ENCODE measurements at places on chromosomes 1 and 21.

- H3K4me1 ChIP-seq: peaks cover 97% of the 10 kb centered on the region
- H3K27me3 ChIP-seq: no peaks in the 10 kb centered on the region
- H3K4me3 ChIP-seq: peak overlapping the region; percentile 99
- peaks cover 9% of the 10 kb centered on the region for H3K36me3 ChIP-seq
- no peak for DNase-seq
- peak overlapping the region; percentile 99 for H3K27ac ChIP-seq
These were observed 63.2 kb downstream of the ITPKB start for GRCh38 chr1:226675715-226676357.

DNA sequence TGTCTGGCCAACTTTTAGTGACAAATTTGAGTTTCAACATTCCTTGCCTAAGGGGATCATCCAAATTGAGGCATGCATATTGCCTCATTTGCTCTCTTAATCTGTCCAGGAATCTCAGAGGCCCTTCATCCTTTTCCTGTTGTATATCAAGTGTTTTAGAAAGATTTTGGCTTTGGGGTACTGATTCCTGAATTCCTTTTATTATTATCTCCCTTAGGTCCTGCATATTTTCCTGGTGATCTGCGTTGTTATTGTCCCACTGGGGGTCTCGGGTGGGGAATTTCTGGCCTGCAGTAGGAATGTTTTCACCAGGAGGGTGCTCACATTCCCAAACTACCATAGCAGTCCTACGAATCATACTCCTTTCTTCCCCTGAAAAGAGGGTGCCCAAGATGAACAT, 4.4 kb upstream of the AADACL3 start:
- H3K4me3 ChIP-seq: no peak overlapping the region
- no peak for DNase-seq
- no peaks in the 10 kb centered on the region for H3K4me1 ChIP-seq
- peaks cover 35% of the 10 kb centered on the region for H3K27me3 ChIP-seq

DNA sequence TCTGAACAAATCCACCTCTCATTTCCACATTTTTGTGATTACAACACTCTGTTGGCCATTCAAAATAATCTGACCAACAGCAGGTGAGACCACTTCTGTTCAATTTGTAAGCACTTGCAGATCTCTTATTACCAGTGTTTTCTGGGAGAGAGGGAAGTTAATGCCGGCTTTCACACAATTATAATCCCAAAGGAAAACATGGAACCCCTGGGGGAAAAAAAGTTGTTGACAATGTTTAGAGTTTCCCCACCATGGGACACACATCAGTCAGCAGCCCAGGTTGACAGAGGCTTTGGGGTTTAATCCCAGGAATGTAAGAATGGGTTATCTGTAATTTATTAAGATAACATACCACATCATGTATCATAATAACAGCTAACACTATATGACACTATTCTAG, 68.4 kb upstream of the TNFSF4 start:
- H3K4me3 ChIP-seq: no peak overlapping the region
- no peaks in the 10 kb centered on the region for H3K27me3 ChIP-seq
- no peaks in the 10 kb centered on the region for H3K36me3 ChIP-seq
- DNase-seq: no peak
- no peak overlapping the region for H3K27ac ChIP-seq

GRCh38 chr1:210244746-210245367, 12.3 kb downstream of the SERTAD4 start:
- H3K36me3 ChIP-seq: no peaks in the 10 kb centered on the region
- H3K27ac ChIP-seq: no peak overlapping the region
- H3K4me3 ChIP-seq: no peak overlapping the region
- H3K27me3 ChIP-seq: peaks cover 57% of the 10 kb centered on the region

- H3K27ac ChIP-seq: peak overlapping the region; percentile 59
- H3K36me3 ChIP-seq: peaks cover 8% of the 10 kb centered on the region
- no peak overlapping the region for H3K4me3 ChIP-seq
- peaks cover 33% of the 10 kb centered on the region for H3K27me3 ChIP-seq
- DNase-seq: no peak
These were observed 94.7 kb upstream of the ERRFI1 start for GRCh38 chr1:8120693-8121260.

- no peaks in the 10 kb centered on the region for H3K27me3 ChIP-seq
- H3K36me3 ChIP-seq: peaks cover 4% of the 10 kb centered on the region
- no peak overlapping the region for H3K4me3 ChIP-seq
- DNase-seq: no peak
These were observed 54.0 kb upstream of the S1PR1 start for GRCh38 chr1:101182627-101183387.

DNA sequence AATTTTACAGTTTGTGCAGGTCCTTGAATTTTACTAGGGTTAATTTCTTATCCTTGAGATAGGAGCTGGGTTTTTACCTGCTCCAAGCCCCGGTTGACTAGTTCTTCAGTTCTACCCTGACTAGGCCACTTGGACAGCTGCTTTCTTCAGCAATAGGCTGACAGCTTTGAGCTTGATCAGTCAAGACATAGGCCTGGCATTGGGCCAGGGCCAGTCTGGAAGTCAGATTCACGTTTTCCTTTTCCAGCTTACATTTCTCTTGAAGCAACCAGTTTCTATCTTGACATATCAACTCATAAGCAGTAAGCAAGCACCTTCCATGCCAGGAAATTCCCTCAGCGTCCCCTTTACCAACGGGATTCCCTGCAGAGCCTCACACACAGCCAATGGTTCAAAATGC, 63.7 kb upstream of the AJAP1 start:
- H3K4me1 ChIP-seq: no peaks in the 10 kb centered on the region
- no peaks in the 10 kb centered on the region for H3K36me3 ChIP-seq
- H3K27me3 ChIP-seq: peaks cover 16% of the 10 kb centered on the region

GRCh38 chr1:222043444-222044292, 301.8 kb upstream of the DUSP10 start:
- DNase-seq: no peak
- H3K36me3 ChIP-seq: no peaks in the 10 kb centered on the region

DNA sequence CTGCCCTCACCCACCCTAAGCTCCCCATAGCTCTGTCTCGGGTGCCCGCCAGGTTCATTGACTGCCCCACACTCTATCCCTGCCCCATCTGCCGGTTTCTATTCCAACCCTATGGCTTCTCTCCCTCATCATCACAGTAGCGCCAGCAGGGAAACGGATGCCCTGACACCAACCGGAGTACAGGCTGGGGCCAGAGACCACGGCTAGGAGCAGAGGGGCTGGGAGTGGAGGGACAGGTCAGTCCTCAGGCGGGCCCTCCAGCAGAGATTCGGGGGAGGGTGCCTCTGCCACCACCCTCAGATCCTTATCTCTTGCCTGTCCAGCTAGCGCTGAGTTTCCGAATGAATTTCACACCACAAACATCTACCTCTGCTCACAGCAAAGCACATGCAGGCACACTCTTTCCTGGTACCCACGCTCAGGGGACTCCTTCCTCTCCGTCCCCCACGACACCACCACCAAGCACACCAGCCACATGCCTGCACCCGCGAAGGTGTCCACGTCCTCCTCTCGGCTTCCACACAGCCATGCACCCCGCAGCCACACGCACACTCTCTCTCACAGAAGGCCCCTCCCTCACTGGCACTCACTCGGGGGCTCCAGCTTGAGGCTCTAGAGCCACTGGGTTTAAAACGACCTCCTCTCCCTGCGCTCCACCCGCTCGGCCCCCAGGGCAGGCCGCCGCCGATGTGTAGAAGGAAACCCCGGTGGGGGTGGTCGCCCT, 7.2 kb downstream of the TAL1 start:
- peaks cover 17% of the 10 kb centered on the region for H3K4me1 ChIP-seq
- H3K27me3 ChIP-seq: peaks cover 50% of the 10 kb centered on the region
- no peak for DNase-seq
- no peak overlapping the region for H3K4me3 ChIP-seq
- H3K36me3 ChIP-seq: no peaks in the 10 kb centered on the region

- H3K4me3 ChIP-seq: no peak overlapping the region
- peaks cover 6% of the 10 kb centered on the region for H3K27me3 ChIP-seq
- no peaks in the 10 kb centered on the region for H3K36me3 ChIP-seq
- no peak overlapping the region for H3K27ac ChIP-seq
These were observed 449.1 kb upstream of the KAZN start for GRCh38 chr1:14149431-14149830.

GRCh38 chr1:67469431-67469830, 39.2 kb upstream of the SERBP1 start:
- no peaks in the 10 kb centered on the region for H3K4me1 ChIP-seq
- H3K36me3 ChIP-seq: no peaks in the 10 kb centered on the region
- H3K27me3 ChIP-seq: no peaks in the 10 kb centered on the region
- no peak overlapping the region for H3K4me3 ChIP-seq
- H3K27ac ChIP-seq: no peak overlapping the region

DNA sequence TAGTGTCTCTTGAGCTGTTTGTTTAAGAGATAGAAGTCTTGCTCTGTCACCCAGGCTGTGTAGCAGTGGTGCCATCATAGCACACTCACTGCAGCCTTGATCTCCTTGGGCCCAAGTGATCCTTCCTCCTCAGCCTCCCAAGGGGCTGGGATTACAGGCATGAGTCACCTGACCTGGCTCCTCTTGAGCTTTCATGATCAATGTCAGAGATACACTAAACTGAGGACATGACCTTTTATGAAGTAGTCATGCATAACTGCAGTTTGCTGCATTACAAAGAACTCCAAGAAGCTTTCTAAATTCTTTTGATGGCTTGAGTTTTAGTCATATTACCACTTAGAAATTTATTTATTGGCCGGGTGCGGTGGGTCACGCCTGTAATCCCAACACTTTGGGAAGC, 77.7 kb downstream of the CC2D1B start:
- no peak for DNase-seq
- H3K36me3 ChIP-seq: no peaks in the 10 kb centered on the region
- H3K27ac ChIP-seq: no peak overlapping the region
- H3K4me1 ChIP-seq: no peaks in the 10 kb centered on the region
